ENCODE measurements at places on chromosomes 2 and 18.

DNA sequence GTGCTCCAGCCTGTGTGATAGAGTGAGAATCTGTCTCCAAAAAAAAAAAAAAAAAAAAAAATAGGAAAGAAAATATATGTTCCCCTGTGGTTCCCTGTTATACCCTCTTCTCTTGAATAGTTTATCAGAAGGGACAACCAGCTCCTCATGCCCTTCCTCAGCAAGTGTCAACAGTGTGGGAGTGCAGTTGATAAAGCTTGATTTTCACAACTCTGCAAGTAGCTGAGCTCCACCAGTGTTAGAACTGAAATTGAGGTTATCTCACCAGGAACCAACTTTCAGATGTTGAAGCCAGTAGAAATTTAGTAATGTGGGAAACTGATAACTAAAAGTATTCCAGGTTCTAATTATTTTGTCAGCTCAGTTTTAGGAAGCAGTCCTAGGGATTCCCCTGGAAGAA is 25.1 kb downstream of the NEDD4L start:
- no peak for DNase-seq

DNA sequence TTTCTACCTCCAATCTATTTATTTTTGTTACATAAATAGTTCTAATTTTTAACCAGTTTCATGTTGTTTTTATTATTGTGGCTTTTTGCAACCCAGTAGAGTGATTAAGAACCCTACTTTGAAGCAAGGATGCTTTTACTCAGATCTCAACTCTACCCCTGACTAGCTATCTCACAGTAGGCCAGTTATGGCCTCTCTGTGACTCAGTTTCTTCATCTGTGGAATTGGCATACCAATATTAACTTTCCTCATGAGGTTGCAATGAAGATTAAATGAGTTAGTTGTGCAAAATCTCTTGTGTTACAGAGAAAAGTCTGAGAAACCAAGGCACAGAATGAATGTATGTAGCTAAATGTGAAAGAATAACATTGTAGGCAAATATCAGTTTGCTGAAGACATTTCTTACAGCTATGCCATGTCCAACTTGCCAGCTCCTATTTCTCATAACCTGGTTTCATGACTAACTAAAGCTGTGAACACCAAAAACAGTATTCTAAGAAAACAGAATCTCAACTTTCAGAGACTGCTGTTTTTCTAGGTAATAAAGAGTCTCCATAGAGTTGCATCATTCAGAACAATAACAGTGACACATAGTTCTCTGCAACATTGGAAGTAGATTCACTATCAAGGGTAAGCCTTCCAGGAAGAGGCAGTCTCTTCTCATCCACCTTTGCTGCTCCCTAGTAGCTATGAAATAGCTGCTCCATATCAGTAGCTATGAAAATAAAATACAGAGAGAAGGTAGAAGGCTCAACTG is 33.2 kb upstream of the CYTIP start:
- DNase-seq: no peak

- no peak for DNase-seq
Observed at GRCh38 chr18:48962252-48962993, 11.7 kb upstream of the SMAD7 start.

GRCh38 chr2:118202707-118203303 is 114.5 kb downstream of the INSIG2 start:
- DNase-seq: peak; percentile 35

DNA sequence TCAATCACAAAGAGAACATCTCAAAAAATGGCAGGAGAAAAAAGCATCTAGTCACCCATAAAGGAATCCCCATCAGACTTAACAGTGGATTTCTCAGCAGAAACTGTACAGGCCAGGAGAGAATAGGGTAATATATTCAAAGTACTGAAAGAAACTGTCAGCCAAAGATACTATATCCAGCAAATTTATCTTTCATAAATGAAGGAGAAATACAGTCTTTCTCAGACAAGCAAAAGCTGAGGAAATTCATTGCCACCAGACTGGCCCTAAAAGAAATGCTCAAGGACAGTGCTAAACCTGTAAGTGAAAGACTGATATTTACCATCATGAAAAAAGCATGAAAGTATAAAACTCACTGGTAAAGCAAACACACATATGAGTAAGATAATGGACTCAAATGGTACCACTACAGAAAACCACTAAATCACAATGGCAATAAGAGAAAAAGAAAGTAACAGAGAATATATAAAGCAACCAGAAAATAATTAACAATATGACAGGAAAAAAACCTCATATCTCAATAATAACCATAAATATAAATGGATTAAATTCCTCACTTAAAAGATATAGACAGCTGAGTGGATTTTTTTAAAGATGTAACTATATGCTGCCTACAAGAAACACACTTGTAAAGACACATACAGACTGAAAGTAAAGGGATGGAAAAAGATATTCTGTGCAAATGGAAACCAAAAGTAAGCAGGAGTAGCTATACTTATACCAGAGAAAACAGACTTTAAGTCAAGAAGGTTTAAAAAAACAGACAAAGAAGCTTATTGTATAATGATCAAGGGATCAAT is 83.4 kb upstream of the STK39 start:
- no peak for DNase-seq

GRCh38 chr2:206096876-206097275 is 10.9 kb upstream of the INO80D start:
- DNase-seq: no peak

GRCh38 chr2:26503231-26503880 is 25.4 kb upstream of the OTOF start:
- peak; percentile 96 for DNase-seq

GRCh38 chr2:42369532-42370229 is 8.7 kb upstream of the COX7A2L start:
- peak; percentile 50 for DNase-seq

DNA sequence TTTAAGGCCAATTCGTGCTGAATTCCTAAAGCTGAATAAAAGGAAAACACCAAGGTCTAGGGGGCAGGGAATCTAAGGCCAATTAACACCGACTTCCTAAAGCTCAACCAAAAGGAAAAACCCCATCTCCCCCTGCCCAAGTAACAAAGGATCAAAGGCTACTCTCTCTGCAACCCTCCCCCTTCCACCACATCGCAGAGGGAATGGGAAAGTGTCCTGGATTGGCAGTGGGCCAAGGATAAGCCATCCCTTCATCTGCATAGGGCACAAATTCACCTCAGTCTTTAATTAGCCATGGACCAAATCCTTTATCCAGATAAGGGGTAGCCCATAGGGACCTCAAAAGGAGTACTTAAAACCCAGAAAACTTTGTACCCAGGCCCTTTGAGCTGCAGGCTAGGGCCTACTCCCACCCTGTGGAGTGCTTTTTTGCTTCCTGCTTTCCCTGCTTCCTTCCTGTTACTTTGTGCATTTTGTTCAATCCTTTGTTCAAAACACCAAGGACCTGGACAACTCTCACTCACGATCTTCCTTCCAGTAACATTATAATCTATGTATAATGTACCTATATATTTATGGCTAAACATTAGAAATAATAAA is 2119.8 kb upstream of the CELF4 start:
- DNase-seq: no peak

DNA sequence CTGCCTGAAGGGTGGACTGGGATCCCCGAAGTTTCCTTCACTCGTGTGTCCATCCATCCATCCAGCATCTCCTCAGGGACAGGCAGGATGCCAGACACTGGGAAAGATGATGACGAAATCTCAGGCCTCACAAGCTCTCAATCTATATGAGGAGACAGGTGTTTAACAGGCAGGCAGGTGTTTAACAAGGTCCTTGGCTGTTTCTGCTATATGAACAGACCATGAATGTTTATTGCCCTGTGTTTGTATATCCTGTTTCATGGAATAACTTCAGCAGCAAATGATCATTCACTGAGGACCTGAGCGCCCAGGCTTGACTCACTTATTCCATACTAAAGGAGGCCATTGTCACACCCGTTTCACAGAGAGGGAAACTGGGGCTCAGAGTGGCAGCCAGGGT is 685.8 kb upstream of the HS6ST1 start:
- no peak for DNase-seq

- DNase-seq: no peak
Observed at GRCh38 chr2:237412988-237413776, 782 bp downstream of the COL6A3 start.

- no peak for DNase-seq
Observed at GRCh38 chr18:60018618-60019462, 119.0 kb downstream of the PMAIP1 start.

DNA sequence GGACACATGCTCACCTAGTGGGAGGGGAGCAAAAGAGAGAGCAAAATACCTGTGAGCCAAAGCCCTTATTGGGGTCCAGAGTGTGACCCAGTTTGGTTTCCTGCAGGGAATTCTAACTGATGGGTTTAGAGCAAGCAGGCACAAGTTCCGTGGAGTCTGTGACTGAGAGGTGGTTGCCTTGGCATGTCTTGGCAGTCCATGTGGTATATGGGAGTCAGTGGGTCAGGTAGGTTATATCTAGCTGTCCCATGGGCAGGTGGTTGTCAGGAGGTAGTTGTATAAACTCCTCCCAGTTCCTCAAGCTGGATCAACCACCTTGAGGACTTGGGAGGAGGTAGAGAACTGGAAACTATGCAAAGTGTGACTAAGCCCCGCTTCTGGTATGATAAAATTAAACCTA is 452.8 kb upstream of the VWC2L start:
- no peak for DNase-seq

- no peak for DNase-seq
Observed at GRCh38 chr2:38731684-38732221, 19.4 kb downstream of the SRSF7 start.

- no peak for DNase-seq
Observed at GRCh38 chr2:2586931-2587330, 255.9 kb upstream of the MYT1L start.

DNA sequence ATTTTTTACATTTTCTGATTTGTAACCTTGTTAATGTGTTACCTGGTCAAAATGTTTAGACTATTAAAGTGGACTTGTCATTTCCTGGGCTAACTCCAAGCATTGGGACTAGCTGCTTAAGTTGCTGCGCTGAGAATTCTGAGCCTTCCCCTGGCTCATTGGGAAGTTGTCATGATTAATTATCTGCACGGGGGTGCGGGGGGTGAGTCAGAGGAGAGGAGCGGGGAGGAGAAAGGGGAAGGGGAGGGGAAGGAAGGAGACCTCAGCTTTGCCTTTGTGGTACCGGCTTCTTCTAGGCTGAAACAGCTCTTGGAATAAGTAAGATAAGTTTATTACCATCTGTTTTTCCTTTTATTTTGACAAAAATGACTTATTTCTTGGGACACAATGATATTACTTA is 52.9 kb upstream of the APCDD1 start:
- DNase-seq: peak; percentile 49

- peak; percentile 72 for DNase-seq
Observed at GRCh38 chr2:138829326-138829919, 49.2 kb upstream of the NXPH2 start.

DNA sequence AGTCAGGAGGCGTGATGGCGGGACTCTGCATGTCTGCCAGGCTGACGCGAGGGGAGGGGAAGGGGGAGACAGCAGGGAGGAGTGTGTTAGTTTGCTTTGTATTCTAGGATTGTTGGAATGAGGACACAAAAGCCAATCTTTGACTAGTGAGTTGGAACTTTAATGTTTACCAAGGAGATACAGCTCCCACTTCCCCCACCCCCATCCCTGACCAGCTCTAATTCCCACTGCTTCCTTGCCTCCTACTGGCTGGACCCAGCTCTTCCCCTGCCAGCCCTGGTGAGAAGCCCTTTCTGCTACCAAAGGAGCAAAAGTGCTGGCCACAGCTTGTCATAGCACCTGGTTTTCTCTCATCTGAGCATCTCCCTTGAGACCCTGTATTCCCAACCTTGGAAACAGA is 84.5 kb downstream of the CELF4 start:
- no peak for DNase-seq

DNA sequence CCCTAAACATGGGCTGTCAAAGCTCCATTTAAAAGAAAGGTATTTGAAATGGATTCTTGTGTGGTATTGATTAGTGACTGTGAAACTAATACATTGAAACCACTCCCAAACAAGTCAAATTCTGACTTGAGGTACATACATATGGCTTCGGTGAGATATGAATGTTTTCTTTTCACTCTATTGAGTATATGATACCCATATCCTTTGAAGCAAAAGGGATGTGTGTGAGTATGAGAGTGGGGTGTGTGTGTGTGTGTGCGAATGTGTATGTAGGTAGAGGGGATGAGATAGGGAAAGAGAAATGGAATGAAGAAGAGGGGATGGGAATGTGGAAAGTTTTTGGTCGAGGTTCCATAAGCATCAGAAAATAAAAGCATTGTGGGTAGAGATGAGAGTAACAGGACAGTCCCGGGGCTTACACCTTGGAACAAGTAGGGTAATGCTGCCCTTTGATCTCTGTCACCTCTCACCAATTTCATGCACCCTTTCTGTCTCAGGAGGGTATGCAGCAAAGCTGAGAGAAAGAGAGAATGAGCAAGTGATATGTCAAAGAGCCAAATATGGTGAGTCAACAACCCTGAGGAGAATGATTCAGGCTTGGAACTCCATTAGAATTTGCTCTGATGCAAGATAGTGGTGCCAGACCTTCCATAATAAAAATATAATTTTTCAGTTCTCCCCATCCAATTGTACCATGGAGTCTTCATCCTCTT is 64.0 kb upstream of the ZEB2 start:
- DNase-seq: no peak

DNA sequence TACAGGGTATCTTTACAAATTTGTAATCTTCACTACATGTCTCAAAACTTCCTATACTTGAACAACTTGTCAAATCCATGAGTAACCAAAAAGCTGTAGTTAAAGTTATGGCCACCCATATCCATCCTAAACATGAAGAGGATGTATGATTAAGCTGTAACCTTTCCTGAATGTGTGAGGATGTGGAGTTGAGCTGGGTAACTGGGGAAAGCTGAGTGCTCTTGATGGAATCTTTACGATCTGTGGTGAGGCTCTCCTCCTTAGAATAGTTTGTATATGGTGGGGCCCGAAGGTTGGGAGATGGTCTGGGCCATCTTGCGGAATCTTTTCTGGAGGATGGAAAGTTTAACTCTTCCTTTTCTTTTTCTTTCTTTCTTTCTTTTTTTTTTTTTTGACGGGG is 29.4 kb downstream of the DPP4 start:
- DNase-seq: no peak

DNA sequence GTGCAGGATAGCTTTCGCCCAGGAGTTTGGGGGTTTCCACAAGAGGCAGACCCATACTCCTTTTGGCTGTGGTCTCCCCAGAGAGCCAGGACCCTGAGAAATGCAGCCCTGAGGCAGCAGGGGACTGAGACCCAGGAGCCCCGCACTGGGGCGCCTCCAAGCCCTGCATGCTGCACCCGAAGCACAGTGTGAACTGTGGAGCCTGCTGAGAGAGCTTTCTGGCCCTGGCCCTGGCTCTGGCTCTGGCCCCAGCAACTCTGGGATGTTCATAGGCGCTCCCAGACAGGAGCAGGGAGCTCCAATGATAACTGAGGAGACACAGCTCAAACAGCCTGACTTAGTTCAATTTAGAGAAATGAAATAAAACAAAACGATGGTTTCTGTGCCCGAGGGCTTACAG is 96.4 kb upstream of the TEX51 start:
- no peak for DNase-seq
